Astrocyte (in vitro differentiated cells and primary cell): ENCODE measurements at places on chromosomes 7 and 10.

- no peak for DNase-seq
Observed at GRCh38 chr10:117472872-117473271, 69.7 kb upstream of the EMX2 start.

GRCh38 chr10:111249925-111250324 is 173.1 kb downstream of the ADRA2A start:
- no peak for DNase-seq

DNA sequence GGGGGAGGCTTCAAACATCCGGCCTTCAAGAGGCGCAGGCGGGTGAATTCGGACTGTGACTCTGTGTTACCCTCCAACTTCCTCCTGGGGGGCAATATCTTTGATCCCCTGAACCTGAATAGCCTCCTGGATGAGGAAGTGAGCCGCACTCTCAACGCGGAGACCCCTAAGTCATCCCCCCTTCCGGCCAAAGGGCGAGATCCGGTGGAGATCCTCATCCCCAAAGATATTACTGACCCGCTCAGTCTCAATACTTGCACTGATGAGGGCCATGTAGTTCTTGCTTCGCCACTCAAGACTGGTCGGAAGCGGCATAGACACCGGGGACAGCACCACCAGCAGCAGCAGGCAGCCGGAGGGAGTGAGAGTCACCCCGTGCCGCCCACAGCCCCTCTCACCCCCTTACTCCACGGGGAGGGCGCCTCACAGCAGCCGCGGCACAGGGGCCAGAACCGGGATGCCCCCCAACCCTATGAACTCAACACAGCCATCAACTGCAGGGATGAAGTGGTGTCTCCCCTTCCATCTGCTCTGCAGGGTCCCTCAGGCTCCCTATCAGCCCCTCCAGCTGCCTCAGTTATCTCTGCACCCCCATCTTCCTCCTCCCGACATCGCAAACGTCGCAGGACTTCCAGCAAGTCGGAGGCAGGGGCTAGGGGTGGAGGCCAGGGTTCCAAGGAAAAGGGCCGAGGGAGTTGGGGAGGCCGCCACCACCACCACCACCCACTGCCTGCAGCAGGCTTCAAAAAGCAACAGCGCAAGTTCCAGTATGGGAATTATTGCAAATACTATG is 1.1 kb downstream of the MEPCE start:
- DNase-seq = no peak

DNA sequence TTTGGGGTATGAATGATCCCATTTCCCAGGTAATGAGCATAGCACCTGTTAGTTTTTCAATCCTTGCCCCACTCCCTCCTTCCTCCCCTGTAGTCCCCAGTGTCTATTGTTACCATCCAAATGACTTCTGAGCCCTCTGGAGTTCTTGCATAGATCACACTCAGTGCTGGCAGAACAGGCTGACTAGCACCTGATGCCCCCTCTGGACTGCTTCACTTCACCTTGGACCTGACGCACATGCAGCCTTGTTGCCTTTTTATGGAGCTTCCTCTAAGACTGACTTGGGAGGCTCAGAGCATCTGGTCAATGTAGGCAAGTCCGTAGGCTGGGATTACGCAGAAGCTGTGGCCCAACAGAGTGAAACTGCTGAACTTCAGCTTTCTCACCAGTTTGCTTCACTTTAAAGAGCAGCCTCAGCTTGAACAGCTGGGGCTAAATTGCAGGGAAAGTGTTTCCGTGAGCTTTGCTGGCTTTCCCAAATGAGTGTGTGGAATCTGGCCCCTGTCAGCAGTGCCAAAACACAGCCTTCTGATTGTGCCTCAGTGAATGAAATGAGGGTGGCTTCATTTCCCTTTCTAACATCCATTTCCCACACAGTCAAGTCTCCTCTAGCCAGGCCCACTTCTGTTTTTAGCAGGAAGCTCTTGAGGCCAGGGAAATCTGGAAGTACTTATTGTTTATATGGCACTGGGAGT is 48.5 kb downstream of the NXPH1 start:
- DNase-seq = no peak

DNA sequence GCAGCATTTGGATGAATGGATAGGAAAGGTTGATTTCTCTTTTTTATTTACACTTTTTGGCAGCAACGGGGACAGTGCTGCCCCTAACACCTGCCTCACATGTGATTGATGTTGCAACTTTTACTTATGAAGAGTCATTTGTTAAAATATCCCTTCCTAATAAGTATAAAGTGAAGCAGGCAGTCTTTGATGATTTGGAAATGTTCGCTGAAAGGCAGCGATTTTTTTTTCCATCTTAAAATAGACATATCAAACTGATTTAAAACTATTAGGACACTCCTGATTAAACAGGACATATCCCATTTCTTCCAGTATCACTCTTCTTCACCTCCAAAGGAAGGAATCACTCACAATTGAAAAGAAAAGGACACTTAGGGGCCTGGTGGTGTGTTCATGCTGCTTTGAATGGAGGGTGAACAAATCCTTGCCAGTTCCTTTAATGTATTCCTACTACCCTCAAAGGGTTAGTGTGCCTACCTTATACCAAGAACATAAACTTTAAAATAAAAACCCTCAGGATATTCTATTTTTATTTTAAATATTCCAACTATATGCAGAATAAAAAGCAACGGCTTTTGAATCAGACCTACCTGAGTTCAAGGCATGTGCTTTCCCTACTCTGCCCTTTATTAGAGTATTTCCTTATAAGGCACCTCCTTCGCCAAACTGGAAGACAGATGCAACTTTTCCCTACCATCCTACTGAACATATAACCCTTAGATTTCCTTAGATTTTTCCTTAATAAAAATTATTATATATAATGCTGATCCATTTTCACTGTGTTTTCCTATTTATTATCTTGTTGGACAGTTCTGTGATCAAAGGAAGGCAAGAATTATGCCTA is 1.1 kb downstream of the ADK start:
- DNase-seq = no peak

DNA sequence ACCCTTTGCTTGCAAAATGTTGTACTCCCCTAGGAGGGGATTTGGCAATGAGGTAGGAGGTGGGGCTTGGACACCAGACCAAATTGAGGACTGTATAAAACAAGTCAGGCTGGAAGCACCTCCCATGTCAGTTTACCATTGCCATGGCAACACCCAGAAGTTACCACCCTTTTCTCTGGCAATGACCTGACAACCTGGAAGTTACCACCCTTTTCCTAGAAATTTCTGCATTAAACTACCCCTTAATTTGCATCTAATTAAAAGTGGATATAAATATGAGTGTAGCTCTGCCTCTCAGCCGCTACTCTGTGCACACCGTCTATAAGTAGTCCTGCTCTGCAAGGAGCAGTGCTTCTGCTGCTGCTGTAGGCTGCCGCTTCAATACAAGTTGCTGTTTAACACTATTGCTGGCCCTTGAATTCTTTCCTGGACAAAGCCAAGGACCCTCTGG is 7.8 kb upstream of the BLNK start:
- DNase-seq = no peak

DNA sequence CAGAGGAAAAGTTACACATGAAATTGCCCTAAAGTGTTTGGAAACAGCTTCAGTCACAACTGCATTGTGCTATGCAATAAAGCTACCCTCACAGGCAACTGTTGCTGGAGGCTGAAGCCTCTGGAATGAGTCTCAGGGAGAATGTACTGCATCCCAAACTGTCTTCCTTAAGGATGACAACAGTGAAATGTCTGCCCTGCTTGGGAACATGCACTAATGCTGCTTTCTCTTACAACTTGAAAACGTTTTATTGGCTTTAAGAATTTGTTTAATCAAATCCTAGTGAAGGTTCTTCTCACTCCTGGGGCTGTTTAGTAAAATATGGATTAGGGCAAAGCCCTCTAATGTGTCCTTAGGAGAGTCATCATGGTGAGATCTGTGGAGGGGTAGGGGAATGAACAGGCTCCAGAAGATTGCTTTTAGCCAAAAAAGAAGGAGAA is 215.4 kb downstream of the TWIST1 start:
- DNase-seq = no peak

DNA sequence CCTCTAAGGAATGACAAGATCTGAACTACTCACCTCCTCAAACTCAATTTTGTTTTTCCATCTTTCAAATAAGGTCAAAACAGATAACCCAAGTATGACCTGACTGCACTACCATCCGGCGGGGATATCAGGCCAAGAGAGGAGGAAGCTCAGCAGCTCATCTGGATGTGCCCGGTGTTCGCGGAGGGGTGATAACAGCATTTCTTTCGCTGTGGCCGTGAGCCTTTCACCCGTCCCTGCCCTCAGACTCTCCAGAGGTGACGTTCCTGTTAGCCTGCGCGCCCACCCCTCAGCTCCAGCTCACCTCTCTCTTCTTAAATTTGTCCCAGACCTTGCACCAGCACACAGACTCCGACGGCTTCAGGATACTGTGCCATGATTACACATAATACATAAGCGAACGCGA is 526 bp downstream of the ZNF248 start:
- no peak for DNase-seq

DNA sequence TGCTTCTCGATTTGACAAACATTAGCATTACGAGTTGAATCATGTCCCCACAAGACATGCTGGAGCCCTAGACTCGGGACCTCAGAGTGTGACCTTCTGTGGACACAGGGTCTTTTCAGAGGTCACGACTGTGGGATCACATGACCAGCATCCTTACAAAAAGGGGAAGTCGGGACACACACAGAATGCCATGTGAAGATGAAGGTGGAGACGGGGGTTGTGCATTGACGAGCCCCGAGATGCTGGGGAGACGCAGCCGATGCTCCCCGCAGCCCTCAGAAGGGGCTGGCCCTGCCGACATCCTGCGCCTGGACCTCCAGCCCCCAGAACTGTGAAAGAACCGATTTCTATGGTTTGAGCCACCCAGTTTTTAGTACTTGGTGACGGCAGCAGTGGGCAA is 7.5 kb downstream of the ZFAND2A start:
- DNase-seq = no peak

DNA sequence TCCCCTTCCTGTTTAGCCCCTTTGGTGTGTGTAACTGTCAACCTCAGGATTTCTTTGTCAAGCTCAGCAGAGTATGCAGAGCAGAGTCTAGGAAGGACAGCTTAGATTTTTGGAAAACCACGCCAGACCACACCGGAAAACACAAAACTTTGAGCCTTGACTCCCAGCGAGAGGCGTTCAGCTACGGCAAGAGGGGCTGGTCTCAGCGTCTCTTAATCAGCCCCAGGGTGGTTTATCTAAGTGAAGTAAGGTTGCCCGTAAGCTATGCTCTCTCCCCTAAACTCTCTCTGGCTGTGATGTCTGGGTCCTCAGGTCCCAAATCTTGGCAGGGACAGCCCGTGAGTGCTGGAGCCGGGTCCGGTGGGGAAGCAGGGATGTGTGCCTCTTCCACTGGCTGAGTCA is 230.9 kb downstream of the KLF6 start:
- DNase-seq = no peak

DNA sequence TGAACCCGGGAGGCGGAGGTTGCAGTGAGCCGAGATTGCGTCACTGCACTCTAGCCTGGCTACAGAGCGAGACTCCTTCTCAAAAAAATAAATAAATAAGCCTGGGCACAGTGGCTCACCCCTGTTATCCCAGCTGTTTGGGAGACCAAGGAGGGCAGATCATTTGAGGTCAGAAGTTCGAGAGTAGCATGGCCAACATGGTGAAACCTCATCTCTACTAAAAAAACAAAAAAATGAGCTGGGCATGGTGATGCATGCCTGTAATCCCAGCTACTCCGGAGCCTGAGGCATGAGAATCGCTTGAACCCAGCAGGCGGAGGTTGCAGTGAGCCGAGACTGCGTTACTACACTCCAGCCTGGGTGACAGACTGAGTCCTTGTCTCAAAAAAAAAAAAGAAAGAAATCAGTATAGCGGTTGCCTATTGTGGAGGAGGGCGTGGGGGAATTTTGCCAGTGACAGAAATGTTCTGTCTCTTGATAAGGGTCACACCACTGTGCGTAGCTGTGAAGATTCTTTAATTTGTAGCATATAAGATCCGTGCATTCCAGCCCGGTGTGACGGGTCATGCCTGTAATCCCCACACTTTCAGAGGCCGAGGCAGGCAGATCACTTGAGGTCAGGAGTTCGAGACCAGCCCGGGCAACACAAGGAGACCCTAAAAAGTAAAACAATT is 17.9 kb upstream of the EIF3B start:
- DNase-seq = no peak

GRCh38 chr7:42548816-42549611 is 312.0 kb upstream of the GLI3 start:
- no peak for DNase-seq

GRCh38 chr10:43203448-43204041 is 63.3 kb downstream of the RASGEF1A start:
- DNase-seq = no peak

- no peak for DNase-seq
Observed at GRCh38 chr10:5665373-5666007, 905 bp downstream of the ASB13 start.

DNA sequence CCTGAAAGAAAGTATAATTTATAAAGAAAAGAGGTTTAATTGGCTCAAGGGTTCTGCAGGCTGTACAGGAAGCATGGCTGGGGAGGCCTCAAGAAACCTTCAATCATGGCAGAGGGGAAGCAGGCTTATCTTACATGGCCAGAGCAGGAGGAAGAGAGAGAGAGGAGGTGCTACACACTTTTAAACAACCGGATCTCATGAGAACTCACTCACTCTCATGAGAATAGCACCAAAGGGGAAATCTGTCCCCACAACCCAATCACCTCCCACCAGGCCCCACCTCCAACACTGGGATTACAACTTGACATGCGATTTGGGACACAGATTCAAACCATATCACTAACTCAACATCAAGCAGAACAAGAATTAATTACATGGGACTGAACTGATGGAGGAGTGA is 6.9 kb upstream of the ZNF485 start:
- no peak for DNase-seq
